ENCODE measurements at places on chromosomes 5 and 9.

DNA sequence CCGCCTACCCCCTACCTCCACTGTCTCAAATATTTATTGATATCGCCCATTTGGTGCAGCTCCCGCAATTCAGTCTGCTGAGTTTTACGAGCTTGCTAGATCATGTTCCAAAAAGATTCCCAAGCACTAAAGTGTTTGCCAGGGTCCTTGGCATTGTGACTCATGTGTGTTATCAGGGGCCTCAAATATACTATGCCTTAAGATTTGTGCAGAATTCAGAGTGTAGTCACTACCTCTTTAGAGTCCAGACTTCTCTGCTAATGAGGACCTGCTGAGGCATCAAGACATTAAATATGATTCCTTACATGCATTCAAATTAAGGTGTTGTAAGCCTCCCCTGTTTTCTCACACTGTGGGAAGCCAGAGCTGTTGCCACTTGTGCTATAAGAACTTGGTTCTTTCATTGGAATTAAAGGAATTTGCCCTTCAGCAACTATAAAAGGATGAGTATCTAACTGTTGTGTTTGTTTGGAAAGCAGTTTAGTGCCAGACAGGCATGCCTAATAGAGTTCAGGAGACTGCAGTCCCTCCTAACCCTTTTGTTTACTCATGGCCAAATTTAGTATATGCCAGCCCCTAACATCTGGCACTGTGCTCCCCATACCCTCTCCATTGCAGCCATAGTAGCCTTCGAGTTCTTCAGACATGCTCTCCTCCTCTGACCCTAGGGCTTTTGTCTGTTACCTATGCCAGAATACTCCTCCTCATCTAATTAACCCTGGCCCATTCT is 316.4 kb downstream of the NR3C1 start:
- no peak for DNase-seq

GRCh38 chr5:43396762-43397304 is 15.4 kb downstream of the CCL28 start:
- peak; percentile 39 for DNase-seq

DNA sequence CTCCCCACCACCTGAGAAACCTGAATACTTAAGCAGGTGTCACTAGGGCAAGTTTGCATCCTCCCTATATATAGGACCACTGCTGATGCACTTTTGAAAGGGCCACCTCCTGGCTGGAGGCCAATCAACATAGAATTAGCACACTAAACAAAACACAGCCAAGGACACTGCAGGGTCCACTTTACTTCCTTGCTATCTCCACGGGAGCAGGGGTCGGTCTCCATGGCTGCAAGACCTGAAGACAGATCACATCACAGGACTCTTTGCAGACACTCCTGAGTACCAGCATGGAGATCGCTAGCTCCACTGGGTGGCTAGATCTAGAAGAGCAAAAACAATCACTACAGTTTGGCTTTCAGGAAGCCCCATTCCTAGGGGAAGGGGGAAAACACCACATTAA is 72.3 kb downstream of the C9orf153 start:
- DNase-seq = no peak

DNA sequence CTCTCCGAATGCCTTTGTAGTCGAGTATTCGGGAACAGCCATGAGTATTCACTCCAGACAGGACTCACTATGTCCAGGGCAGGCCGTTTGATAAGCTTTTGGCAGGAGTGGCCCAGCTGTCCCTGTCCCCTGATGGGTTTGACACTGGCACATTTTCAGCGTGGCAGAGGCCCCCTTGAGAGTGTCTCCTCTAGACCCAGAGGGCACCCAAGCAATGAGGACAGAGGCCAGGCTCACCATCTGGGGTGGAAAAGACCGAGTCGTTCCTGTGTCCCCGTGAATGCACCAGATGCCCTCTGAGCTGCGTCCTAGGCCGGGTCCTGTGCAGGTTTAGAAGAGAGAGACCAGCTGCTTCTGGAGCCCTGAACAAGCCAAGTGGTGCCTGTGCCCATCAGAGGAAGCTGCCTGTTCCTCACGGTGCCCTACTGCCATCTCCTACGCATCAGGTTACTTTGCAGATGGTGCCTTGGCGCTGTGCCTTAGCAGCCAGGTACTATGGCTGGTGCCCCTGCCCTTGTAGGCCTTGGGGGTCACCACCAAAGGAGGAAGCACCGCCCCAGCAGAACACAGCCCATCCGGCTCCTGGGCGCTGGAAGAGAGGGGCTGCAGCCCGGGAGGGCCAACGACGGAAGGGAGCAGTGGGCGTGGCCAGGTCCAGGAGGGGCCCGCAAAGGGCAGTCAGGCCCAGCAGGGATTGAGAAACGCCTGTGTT is 42.4 kb downstream of the LRSAM1 start:
- DNase-seq = no peak

DNA sequence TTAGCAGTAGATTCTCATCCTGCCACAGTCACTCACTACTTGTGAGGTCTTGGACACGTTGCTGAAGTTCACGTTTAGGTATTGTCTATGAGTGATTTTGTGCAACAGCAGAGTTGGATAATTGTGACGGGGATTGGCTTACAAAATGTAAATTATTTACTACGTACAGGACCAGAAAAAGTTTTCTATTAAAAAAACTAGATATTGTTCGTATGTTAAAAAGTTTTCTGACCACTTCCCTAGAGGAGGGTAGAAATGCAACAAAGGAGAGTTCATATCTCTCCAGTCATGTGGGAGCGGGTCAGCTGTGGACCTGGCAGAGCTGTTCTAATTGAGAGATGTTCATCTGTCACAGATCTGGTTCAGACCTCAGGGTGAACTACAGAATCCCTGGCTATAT is 976.1 kb upstream of the NUDT12 start:
- no peak for DNase-seq

DNA sequence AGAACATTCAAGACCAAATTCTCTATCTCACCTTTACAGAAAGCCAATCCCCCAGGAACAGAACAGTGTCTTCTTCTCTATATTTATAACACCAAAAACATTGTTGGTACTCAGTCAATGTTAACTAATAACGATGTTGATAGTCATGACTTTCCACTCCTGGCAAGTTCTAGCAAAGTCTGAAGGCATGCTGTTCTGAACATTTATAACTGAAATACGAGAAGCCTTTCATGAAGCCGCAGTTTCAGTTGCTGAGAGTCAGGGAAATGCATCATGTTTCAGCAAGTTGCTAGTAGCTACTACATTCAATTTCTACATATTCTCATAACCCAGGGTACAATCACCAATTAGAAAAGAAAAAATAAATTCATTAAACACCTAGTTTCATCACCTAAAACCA is 301.4 kb downstream of the PDE4D start:
- DNase-seq = no peak

DNA sequence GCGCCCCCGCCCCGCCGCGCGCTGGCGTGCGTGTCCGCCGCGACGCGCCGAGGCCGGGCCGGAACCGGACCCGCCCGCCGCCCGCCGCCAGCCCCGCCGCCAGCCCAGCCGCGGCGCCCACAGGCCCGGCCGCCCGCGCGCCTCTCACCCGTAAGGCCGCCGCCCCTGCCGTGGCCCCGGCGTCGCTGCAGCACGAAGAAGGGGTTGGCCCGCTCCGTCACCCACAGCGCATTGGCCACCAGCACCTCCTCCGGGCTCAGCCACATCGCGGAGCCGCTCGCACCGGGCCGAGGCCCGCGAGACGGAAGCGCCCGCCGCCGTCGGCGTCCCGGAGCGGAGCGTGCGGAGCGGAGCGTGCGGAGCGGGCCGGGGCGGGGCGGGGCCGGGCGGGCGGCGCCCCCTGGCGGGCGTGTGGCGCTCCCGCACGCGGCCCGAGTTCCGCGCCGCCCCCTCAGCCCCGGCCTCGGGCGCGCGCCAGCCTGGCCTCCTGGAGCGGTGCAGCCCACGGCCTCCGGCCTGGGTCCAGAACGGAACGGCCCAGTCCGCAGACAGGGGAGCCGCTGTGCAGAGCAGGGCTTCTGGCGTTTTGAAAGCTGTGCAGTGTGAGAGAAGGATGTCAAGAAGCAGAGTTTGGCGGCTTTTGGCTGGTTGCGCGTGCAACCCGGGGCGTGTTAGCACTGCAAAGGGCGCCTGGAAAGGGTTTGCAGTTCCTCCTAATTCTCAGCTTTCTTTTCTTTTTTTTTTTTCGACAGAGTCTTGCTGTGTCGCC is at the start of gene TBC1D9B:
Gene TBC1D9B, minus strand, starts transcription at position 342 of the 769 bp plus-strand sequence. Its CDS starts 76 bp downstream, at position 266.
- peak; percentile 39 for DNase-seq

GRCh38 chr5:75043633-75044264 is 8.6 kb downstream of the GCNT4 start:
- no peak for DNase-seq

- DNase-seq = no peak
Measured at GRCh38 chr5:69492923-69493395, 369 bp downstream of the OCLN start.

DNA sequence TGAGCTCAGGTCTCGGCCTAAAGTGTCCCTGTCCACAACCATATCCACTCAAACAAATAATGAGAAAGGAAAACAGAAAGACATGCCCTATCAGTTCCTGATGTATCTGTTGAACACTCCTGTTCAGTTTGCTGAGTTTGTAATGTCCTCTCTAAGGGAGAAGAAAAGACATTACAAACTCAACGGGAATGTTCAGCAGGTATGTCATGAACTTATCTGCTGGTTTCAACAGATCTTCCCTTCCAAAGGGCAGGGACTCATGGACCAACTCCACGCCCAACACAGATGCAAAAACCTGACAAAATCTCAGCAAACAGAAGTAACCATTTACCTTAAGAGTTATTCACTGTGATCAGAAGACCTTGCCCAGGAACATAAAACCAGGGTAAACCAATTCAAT is 23.7 kb downstream of the BICD2 start:
- no peak for DNase-seq

DNA sequence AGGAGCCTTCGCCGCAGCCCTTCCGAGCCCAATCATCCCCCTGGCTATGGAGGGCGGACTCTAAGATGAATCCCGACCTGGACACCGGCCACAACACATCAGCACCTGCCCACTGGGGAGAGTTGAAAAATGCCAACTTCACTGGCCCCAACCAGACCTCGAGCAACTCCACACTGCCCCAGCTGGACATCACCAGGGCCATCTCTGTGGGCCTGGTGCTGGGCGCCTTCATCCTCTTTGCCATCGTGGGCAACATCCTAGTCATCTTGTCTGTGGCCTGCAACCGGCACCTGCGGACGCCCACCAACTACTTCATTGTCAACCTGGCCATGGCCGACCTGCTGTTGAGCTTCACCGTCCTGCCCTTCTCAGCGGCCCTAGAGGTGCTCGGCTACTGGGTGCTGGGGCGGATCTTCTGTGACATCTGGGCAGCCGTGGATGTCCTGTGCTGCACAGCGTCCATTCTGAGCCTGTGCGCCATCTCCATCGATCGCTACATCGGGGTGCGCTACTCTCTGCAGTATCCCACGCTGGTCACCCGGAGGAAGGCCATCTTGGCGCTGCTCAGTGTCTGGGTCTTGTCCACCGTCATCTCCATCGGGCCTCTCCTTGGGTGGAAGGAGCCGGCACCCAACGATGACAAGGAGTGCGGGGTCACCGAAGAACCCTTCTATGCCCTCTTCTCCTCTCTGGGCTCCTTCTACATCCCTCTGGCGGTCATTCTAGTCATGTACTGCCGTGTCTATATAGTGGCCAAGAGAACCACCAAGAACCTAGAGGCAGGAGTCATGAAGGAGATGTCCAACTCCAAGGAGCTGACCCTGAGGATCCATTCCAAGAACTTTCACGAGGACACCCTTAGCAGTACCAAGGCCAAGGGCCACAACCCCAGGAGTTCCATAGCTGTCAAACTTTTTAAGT is 819 bp downstream of the ADRA1B start:
- DNase-seq = no peak

DNA sequence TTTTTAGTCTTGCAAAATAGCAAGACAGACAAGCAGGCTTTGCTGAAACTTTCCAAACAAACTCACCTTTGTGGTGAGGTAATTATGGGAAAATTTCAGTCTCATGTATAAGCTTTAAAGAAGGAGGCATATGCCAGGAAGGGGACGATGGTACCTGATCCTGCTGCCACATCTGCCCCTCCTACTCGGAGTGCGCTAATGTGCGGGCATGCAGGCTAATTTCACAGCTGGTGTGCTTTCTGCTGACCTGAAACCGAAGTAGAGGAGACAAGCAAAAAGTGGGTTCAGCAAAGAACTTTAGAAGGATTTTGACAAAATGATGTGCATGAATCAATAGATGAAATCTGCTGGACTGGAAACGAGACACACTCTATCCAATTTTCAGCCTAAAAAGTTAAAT is 117.1 kb upstream of the IRX4 start:
- DNase-seq = no peak

GRCh38 chr9:76571288-76571687 is 112.3 kb downstream of the GCNT1 start:
- DNase-seq = no peak

DNA sequence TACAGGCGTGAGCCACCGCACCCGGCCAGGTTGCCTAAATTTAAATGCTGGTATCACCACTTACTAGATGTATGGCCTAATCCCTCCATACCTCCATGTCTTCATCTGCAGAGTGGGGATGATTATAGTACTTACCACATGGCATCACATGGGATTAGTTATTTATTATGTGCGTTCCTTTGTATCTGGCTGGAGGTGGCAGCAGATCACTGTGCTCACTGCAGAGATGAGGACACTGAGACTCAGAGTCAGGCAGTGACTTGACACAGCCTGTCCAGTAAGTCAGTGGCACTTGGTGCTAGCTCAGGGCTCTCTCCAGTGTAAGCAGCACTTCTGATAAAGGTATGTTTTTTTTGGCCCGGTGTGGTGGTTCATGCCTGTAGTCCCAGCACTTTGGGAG is 38.4 kb upstream of the HAND1 start:
- no peak for DNase-seq

DNA sequence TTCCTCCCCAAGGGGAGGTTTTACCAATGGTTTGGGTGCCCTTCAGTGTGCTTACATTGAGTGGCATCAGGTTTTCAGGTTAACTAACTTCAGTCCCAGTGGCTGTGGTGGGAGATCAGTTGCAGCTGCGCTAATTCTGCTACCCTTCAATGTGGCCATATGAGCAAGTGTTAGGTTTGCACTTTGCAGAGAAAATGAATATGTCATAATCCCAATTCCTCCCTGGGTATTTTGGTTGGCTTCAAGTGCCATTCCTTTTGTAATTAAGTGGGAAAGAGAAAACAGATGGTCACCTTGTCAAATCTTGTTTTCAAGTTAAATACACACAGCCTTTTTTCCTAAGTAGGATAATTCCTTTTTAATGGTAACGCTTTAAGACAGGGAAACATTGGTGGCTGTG is 236.2 kb downstream of the TLE4 start:
- no peak for DNase-seq

GRCh38 chr5:120683580-120683979 is 219.5 kb downstream of the PRR16 start:
- DNase-seq = no peak

DNA sequence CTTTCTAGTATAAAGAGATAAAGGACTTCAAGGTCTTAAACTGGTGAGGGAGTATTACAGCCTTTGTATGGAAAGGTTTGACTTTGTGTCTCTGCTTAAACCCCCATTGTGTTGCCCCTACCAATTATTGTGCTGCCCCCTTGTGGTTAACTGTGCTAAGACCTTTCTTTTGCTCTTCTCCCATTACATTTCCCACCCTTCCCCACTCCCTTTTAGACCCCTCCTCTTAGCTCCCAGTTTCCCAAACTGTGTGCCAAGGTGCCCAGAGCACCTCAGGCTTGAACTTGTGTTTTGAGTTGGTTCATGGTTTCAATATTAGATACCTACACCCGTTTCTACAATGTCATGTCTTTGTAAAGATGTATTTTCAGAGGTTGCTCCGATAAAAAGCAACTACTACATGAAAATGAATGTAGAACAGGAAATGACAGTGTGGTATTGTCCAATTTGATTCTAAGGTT is 2.9 kb downstream of the JAK2 start:
- DNase-seq = no peak
